ENCODE measurements at places on chromosomes 2 and 18.
A peak's percentile ranks its signal among the peaks of the same experiment; 100 is the strongest.

DNA sequence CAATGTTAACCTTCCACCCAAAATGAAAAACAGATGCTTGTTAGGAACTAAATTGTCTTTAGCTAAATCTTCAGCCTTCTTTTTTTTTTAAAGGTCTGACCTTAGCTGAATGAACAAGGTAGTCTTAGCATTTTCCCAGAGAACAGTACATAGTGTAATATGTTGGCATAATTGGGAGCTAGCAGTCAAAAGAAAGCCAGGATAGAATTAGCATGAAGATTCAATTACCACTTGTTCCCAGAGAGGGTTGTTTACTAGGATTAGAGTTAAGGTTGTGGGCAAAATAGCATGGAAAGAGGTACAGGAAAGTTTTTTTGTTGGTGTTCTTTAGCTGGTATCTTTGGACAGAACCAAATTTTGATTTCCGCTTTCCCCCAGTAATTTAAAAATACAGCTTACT, 6.9 kb downstream of the CDH20 start:
- no peak for DNase-seq

- DNase-seq, result no peak
Measured at GRCh38 chr2:145036421-145037011, 516.6 kb upstream of the ZEB2 start.

DNA sequence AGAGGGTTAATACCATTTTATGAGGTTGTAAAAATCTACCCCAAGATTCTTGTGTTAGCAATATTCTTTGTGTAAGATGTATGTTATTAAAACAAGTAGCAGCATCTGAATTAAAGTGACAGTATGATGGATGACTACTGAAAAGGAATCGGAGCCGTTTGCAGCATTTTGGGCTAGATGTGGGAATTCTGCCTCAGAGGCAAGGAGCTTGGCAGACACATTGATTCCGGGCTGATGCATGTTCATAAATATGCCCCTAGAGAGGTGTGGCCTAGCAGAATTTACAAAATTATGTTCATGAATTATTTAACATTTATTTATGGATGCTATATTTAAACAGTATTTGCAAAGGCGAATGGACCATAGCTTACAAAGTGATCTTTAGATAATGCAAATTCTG, 389.0 kb upstream of the ETAA1 start:
- DNase-seq, result no peak

DNA sequence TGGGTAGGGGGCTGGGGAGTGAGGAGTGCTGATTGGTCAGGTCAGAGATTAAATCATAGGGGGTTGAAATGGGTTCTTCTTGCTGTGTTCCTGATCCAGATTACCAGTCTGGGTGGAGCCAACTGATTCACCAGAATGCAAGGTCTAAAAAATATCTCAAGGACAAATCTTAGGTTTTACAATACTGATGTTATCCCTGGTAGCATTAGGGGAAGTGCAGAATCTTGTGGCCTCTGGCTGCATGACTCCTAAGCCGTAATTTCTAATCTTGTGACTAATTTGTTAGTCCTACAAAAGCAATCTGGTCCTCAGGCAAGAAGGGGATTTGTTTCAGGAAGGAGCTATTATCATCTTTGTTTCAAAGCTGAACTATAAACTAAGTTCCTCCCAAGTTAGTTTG, 289.2 kb upstream of the KYNU start:
- no peak for DNase-seq

- no peak for DNase-seq
Measured at GRCh38 chr2:19256121-19256601, 102.3 kb downstream of the OSR1 start.

GRCh38 chr2:159128191-159128590, 158.3 kb downstream of the WDSUB1 start:
- no peak for DNase-seq

DNA sequence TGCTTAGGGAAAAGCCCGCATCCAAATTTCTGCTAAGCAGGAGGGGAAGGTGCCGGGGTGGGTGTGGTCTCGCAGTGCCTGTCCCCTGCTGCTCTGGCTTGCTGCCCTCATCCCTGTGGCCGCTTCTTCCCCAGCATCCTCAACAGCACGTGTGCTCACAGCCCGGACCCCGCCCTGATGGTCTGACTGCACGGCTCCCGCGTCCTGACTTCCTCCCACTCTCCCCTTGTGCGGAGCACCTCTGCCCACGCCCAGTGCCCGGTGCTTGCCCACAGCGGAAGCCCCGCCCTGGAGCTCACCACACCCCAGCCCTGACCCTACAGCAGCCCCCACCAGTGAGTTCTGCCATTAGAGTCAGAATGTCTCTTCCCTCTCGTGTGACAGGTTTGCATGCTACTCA, 277.9 kb downstream of the NDUFA10 start:
- no peak for DNase-seq

GRCh38 chr2:190216829-190217228, 102.8 kb downstream of the HIBCH start:
- DNase-seq, result no peak

GRCh38 chr2:190550137-190550536, 15.6 kb upstream of the NEMP2 start:
- no peak for DNase-seq

- DNase-seq, result no peak
Measured at GRCh38 chr2:169739351-169739750, 5.7 kb downstream of the KLHL23 start.

GRCh38 chr2:62409442-62409841, 96.6 kb downstream of the TMEM17 start:
- no peak for DNase-seq

- DNase-seq, result no peak
Measured at GRCh38 chr2:216181953-216182461, 72.9 kb downstream of the XRCC5 start.

GRCh38 chr2:28752631-28753376, 1.2 kb downstream of the PPP1CB start:
- DNase-seq, result no peak

- DNase-seq, result peak; percentile 51
Measured at GRCh38 chr2:218852911-218853667, 6.5 kb upstream of the WNT6 start.

GRCh38 chr2:209671020-209671680, 100.5 kb upstream of the UNC80 start:
- no peak for DNase-seq

DNA sequence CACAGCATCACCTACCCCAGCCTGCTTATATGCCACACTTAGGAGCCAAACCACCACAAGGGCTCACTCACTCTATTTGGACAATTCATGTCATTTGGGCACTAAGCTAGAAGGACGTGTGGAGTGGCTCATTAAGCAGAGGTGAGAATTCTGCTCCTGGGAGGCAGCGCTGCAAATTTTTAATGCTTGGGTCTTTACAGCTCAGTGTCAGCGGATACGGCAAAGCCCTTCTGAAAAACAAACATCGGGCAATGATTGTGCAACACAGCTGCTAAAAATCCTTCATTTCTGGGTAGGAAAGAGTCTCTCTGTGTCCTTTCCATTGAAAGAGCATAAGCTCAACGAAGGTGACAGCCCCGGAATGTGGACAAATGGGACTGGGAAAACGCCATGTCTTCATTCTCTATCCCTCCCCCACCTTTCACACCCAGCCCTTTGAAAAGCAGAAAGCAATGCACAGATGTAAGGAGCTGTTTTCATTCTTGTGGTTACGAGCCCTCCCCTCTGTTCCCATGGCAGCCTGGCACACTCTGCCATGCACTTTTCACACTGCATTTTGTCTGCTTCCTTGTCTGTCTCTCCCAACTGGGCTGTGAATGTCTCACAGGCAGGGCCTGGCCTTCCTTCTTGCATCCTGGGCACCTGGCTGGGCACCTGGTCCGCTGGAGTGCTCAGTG, 16.0 kb downstream of the TMEM177 start:
- DNase-seq, result no peak

- DNase-seq, result peak; percentile 67
Measured at GRCh38 chr2:157876066-157876785, at the start of gene ACVR1. Gene ACVR1 (minus strand): TSS chr2:157876330. CDS start chr2:157799493, 76,837 bp downstream.

DNA sequence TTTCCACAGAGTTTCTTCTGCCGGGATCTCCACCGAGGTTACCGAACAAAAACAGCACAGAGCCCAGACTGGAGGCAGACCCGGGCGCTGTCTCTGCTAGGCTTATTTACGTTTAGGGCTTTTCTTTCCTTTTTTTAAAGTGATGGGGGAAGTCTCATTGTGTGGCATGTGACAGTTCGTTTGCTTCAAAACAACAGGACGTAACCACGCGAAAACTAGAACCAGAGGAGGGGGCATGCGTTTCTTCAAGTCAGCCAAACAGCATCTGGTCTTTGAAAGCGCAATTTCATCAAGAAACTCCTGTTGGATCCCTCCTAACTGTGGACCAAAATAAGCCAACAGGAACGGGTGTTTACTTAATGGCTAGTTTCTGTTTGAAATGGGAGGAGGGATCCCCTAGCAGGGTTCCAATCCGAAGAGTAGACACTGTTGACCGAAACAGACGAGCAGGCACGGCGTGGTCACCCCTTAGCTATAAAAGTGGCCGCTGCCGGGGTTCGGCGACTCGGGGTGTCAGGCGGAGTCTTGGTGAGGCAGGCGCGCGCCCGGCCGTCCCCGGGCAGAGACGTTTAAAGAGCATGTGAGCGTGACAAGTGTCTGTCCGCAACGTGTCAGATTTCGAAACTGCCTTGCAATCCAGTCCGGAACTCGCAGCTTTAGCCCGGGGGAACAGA, 997 bp upstream of the TGIF1 start:
- peak; percentile 32 for DNase-seq

DNA sequence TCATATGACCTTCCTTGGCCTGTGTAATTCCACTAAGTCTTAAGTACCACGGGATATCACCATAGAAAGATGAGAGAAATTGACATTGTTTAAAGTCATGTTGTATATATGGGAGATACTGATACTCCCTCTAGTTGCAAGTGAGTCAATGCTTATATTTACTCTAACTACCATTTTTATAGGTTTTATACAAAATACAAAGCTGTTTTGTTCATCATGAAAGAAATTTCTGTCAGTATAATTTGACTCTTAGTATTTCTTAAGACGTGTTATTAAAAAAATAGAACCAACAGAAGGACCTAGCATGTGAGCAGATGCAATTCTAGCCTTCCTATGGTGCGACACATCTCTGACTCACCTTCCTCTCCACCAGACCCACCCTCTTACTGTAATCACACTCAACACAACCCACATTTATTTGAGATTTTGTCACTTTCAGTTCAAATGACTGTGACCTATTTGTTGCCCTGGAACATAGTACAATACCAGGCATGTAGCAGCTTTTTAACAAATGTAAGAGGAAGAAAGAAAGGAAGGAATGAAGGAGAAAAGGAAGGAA, 453.1 kb downstream of the CMPK2 start:
- no peak for DNase-seq

GRCh38 chr18:2036086-2036485, 535.2 kb downstream of the METTL4 start:
- DNase-seq, result no peak

DNA sequence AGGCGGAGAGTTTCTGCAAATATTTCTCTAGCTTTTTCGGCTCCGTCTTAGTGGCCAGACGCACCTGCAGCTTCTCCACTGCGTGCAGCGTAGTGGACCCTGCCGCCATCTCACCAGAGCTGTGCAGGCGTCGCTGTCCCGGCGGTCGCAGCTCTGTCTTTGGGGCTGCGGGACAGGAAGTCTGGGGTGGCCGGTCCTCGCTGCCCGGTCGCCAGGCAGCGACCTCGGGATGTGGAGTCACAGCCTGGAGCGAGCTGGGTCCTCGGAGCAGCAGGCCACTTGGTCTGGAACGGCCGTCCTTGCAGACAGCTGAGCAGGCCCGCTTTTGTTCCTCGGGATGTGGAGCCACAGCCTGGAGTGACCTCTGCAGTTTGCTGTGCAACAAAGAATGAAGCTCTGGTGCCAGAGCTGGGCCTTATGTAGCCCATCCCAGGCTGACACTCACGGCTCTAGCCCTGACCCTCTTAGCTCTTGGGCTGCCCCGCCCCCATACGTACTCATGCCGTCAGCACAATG, at the start of gene ELOA2:
Gene ELOA2, minus strand, starts transcription at position 466 of the 516 bp plus-strand sequence. Its CDS starts 357 bp downstream, at position 109.
- no peak for DNase-seq

DNA sequence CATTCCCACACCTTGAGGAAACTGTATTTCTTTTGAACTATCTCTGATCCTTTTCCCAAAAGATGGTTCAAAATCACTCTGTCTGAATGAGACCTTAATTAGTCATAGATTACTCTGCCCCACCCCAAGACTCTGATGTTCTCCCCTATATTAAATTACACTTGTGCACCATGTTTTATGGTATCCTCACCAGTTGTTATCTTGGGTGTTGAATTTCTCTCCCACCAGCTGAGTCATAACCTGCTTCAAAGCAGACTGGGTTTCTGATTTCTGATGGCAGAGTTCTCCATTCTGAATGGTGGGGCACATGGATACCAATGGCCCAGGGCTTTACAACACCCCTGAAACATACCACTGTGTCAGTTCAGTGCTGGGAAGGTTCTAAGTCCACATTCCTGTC, 15.0 kb downstream of the CDH20 start:
- no peak for DNase-seq

- DNase-seq, result no peak
Measured at GRCh38 chr2:231701456-231702373, 6.6 kb upstream of the PTMA start.

Data from stimulated activated CD4-positive, alpha-beta T cell treated with anti-CD3 and anti-CD28 coated beads, TNF-alpha, amount 100 ng/mL, for 4 hours (primary cell).